Nasal cavity respiratory epithelium epithelial cell of viscerocranial mucosa (primary cell): ENCODE measurements at places on chromosomes 11 and 22. TPM values are rescaled to one million over a fixed set of nuclear protein-coding genes. Genes with fewer than 3 reads are reported as not detected.

The NLRP14 gene
- under 0.01 and 0.07 TPM in 2 replicates for total RNA-seq

The GRIK4 gene
- total RNA-seq: not detected in 2 replicates

The ANGPTL5 gene
- total RNA-seq: not detected in 2 replicates

The MS4A6E gene
- not detected in 2 replicates for total RNA-seq

The MOV10L1 gene
- under 0.01 and 0.85 TPM in 2 replicates for total RNA-seq

The C11orf87 gene
- under 0.01 TPM in 1 of 2 replicates, not detected in the other for total RNA-seq
